Skin of body (tissue), 3 donors: ENCODE measurements at places on chromosomes 16 and 17. TPM values are rescaled to one million over a fixed set of nuclear protein-coding genes. Genes with fewer than 3 reads are reported as not detected.

GRCh38 chr16:69397821-69398521, 12.2 kb upstream of the TERF2 start:
- peak; percentile 42 for DNase-seq

- no peak for DNase-seq
These were observed 361.3 kb downstream of the PMP22 start for GRCh38 chr17:14903854-14904253.

DNA sequence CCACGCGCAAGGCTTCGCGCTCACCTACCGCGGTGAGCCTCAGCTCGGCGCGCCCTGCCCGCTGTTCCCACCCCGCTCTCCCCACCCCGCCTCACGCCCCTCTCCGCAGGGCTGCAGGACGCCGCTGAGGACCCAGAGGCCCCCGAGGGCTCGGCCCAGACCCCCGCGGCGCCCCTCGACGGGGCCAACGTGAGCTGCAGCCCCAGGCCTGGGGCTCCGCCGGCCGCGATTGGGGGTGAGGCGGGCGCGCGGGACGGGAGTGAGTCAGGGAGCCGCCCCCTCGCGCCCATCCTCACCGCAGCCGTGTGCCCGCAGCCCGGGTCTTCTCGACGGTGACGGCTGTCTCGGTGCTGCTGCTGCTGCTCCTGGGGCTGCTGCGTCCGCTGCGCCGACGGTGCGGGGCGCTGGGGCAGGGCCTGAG, 1.9 kb upstream of the PAQR4 start:
- no peak for DNase-seq

DNA sequence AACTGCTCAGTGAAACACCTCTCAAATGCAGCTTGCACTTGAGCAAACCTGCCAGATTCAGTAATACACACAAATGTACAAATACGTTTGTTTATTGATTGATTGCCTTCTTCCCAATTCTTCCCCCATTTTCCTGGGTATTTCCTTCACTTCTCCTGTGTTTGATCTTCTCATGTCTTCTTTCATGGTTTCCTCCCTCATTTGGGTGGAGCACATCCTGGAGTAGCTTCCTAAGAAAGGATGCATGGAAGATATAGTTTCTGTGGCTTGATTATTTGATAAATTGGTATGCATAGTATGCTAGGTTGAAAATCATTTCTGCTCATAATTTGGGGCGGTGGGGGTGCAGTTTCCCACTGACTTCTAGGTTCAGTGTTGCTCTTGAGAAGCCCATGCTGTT, 28.8 kb downstream of the JPH3 start:
- no peak for DNase-seq

- DNase-seq = no peak
These were observed at the start of gene MT1F for GRCh38 chr16:56657555-56658326. MT1F (plus strand) TSS chr16:56657959; CDS start chr16:56658059, 100 bp downstream.

GRCh38 chr17:69516911-69517310, 102.4 kb downstream of the MAP2K6 start:
- no peak for DNase-seq

- no peak for DNase-seq
These were observed at the start of gene OTOP2 for GRCh38 chr17:74924250-74924948. OTOP2 (plus strand) TSS chr17:74924273; CDS start chr17:74924633, 360 bp downstream.

DNA sequence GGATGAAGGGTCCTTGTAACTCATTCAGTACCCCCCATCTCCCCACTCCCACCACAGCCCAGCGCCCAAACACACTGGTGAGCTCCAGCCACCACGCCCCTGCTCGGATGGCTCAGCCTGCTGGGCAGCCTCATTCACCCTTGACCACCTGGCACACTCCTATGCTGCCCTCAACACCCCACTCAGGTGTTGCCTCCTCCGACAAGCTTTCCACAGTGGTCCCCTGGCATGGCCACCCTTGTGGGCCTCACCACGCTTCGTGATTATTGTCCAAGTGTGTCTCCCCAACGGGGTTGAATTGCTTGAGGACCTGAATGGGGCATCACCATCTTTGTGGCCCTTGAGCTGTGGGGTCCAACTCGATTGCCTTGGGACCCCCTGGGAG, 12.0 kb upstream of the DOC2B start:
- DNase-seq = no peak

The TBC1D3C gene
- total RNA-seq = not detected

The EFTUD2 gene
- 68.9 TPM for total RNA-seq

The ALDOC gene
- 15.4 TPM for total RNA-seq

The PRRT2 gene
- total RNA-seq = 3.6 TPM

The HAS3 gene
- 9.9 TPM for total RNA-seq
